BJ (cell line): ENCODE measurements at places on chromosomes 2 and 18.

DNA sequence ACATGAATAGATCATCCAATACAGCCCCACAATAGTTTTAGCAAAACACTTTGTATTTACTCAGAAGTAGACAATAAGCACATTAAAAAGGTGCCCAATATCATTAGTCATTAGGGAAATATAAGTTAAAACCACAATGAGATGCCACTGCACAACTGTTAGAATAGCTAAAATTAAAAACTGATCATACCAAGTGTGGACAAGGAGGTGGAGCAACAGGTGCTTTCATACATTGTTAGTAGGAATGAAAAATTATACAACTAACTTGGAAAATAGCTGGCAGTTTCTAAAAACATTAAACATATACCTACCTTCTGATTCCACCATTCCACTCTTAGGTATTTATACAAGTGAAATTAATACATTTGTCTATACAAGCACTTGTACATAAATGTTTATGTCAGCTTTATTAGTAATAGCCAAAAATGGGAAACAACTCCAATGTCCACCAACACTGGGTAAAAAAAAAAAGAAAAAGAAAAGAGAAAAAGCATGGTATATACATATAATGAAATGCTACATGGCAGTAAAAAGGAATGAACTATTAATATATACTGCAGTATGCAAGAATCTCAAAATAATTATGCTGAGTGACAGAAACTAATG lies 27.6 kb upstream of the UBE2E3 start:
- DNase-seq: no peak

- DNase-seq: no peak
Observed at GRCh38 chr2:36587556-36587955, 10.4 kb downstream of the FEZ2 start.

- no peak for DNase-seq
Observed at GRCh38 chr18:25621144-25621543, 269.2 kb upstream of the ZNF521 start.

GRCh38 chr2:61978522-61978921 lies 73.0 kb downstream of the COMMD1 start:
- DNase-seq: no peak

- DNase-seq: no peak
Observed at GRCh38 chr18:23126376-23127056, 8.8 kb upstream of the CABLES1 start.

DNA sequence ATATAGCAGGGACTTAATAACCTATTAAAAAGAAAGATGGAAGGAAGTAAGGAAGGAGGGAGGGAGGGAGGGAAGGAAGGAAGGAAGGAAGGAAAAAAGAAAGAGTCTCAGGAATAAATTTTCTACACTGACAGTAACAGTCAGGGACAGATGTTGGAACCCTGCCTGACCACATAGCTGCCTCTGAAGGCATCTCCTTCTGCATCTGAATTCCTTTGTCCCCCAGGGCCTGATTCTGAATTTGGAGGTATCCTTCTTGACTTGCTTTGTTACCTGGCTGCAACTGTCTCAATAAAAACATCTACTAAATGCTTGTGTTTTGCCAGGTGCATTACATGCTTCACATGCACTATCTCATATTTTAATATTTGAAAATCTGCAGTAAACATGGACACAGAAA lies 17.4 kb upstream of the LRATD1 start:
- DNase-seq: no peak

GRCh38 chr2:44741507-44741906 lies 200.0 kb upstream of the SIX3 start:
- no peak for DNase-seq

- no peak for DNase-seq
Observed at GRCh38 chr2:74104839-74105238, 42.9 kb downstream of the BOLA3 start.

DNA sequence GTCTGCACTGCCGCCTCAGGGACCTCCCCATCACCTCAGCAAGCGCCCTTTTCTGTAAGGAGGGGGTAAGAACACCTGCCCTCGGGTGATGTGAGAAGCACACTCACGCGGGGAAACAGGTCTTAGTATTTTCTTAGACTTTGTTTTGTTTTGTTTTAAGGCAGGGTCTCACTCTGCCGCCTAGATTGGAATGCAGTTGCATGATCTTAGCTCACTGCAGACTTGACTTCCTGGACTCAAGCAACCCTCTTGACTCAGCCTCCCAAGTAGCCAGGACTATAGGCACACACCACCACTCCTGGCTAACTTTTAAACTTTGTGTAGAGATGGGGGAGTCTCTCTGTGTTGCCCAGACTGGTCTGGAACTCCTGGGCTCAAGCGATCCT lies 37.1 kb downstream of the RAMP1 start:
- no peak for DNase-seq

DNA sequence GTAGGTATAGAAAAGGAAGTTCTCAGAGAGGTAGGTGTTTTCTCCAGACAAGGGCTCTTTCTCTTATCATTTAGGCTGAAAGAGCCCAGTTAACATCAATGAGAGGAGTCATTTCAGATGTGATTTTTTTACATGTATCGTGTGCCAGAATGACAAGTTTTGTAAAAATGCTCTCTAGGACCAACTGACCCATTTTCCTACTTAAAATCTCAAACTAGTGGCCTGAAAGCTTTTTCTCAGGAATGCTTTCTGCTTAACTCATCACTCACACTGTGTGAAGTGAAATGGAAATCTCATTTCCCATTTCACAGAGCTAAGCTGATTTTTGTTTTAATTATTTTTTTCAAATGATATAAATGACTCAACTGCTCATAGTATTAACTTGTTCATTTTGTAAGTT lies 128.7 kb upstream of the CYP26B1 start:
- no peak for DNase-seq

- DNase-seq: no peak
Observed at GRCh38 chr2:226792155-226792881, 7.3 kb downstream of the IRS1 start.

GRCh38 chr2:60706021-60706420 lies 50.0 kb upstream of the PAPOLG start:
- no peak for DNase-seq

GRCh38 chr2:52976143-52976949 lies 791.3 kb upstream of the CHAC2 start:
- DNase-seq: no peak
